ENCODE measurements at places on chromosomes 11 and 22. TPM values are rescaled to one million over a fixed set of nuclear protein-coding genes. Genes with fewer than 3 reads are reported as not detected.

GRCh38 chr11:2381494-2382128 is 4.5 kb downstream of the CD81 start:
- peak overlapping the region; percentile 82 for H3K4me3 ChIP-seq
- peak overlapping the region; percentile 75 for H3K27ac ChIP-seq
- DNase-seq, result no peak
- H3K4me1 ChIP-seq, result peaks cover 49% of the 10 kb centered on the region
- H3K27me3 ChIP-seq, result no peaks in the 10 kb centered on the region

GRCh38 chr11:123404676-123405075 is 25.4 kb upstream of the GRAMD1B start:
- no peaks in the 10 kb centered on the region for H3K36me3 ChIP-seq
- peaks cover 15% of the 10 kb centered on the region for H3K4me1 ChIP-seq
- H3K27me3 ChIP-seq, result peaks cover 7% of the 10 kb centered on the region
- peak overlapping the region; percentile 18 for H3K27ac ChIP-seq
- peak overlapping the region; percentile 6 for H3K4me3 ChIP-seq

- no peak for DNase-seq
- no peak overlapping the region for H3K4me3 ChIP-seq
- no peak overlapping the region for H3K27ac ChIP-seq
Observed at GRCh38 chr11:124829986-124830385, 29.8 kb upstream of the MSANTD2 start.

- H3K4me1 ChIP-seq, result peaks cover 4% of the 10 kb centered on the region
- no peaks in the 10 kb centered on the region for H3K36me3 ChIP-seq
- peak overlapping the region; percentile 55 for H3K4me3 ChIP-seq
- peaks cover 7% of the 10 kb centered on the region for H3K27me3 ChIP-seq
- peak; percentile 35 for DNase-seq
Observed at GRCh38 chr11:45921561-45922424, 663 bp upstream of the LARGE2 start.

Gene CNIH2
- total RNA-seq, result 2.6 TPM

Gene KRTAP5-1
- not detected for total RNA-seq

DNA sequence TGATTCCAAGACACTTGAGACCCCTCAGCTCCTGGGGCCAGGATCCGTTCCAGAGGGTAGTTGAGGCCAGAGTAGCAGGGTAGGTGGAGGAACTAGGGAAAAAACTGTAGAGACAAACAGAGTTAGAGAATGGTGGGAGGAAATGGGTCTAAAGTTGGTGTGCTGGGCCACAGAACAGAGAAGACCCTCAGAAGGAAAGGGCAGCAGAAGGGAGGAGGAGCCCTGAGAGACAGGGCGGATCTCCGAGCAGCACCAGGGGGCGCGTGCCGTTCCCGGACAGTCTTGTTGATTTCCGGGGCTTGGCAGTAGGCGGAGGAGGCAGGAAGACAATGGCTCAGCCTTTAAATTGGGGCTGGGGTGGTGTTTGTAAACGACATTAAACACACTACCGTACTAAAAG is 2.4 kb upstream of the CECR2 start:
- no peak for DNase-seq
- H3K36me3 ChIP-seq, result no peaks in the 10 kb centered on the region
- no peak overlapping the region for H3K27ac ChIP-seq
- H3K4me1 ChIP-seq, result peaks cover 19% of the 10 kb centered on the region
- H3K27me3 ChIP-seq, result peaks cover 52% of the 10 kb centered on the region

DNA sequence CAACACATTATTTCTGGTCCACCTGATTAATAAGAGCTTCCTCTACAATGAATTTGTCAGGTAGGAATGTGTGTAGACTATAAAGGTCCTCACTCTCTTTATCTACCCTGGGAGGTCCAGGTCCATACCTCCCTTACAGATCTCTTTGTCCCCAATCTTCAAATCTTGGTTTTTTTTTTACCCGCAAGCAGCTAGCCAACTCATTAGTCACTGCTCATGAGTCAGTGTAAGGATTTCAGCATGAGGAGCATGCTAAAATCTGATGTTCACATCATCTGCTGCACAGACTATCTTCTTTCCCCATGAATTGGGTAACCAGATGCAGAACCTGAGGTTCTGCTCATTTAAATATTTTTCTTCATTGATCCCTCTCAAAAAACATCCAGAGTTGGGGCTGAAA is 397.0 kb upstream of the ISX start:
- no peaks in the 10 kb centered on the region for H3K36me3 ChIP-seq
- DNase-seq, result no peak
- H3K4me3 ChIP-seq, result no peak overlapping the region
- H3K27ac ChIP-seq, result no peak overlapping the region
- H3K4me1 ChIP-seq, result no peaks in the 10 kb centered on the region

DNA sequence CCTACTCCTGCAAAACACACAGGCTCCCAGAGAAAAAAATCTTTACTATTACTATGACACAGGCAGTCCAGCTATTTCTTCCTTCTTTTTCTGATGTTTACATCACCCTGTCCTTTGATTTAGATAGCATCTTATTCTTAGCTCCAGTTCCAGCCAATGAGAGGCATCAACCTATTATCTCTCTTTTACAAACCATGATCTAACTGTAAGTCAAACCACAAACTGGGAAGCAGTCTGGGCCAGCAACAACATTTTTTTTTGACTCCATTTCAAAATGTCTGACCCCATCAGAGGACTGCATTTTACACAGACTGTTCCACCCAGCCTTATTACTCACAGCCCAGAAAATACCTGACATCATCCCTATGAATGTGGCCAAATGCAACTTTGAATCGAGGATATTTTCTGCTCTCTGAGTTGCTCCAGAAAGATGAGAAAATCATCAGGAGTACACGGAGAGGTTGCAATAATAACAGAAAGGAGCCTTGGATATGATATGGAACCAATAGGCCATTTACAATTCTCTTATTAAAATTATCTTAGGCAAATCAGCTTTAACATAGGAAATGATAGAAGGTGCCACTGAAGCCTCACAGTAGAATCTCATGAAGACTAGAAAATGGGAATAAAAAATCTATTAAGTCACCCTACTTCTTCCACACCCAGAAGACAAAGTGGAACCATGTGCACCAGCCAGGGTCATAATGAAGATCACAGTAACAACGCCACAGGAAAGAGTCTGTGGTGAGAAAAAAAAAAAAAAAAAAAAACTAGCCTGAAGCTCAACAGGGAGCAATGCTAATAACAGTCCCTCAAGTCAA is 21.2 kb downstream of the TBRG1 start:
- H3K27me3 ChIP-seq, result no peaks in the 10 kb centered on the region
- H3K4me3 ChIP-seq, result no peak overlapping the region
- H3K4me1 ChIP-seq, result no peaks in the 10 kb centered on the region
- H3K27ac ChIP-seq, result no peak overlapping the region

DNA sequence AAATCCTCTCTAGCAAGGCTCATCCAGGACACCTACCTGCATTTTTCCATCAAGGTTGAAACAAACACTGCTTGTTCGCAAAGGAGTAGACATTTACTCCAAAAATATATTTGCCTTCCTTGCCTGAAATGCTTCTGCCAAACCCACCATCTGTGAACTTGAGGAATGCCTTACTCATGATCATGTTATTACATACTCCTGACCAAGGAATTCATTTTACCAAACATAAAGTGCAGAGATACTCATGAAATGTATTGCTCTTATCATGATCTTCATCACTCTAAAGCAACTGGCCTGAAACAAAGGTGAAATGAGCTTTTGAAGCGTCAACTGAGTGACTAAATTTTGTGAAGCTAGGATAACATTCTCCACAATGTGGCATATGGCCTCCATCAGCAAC is 243.1 kb upstream of the CCDC179 start:
- H3K27ac ChIP-seq, result no peak overlapping the region
- no peak for DNase-seq
- no peaks in the 10 kb centered on the region for H3K36me3 ChIP-seq
- H3K4me3 ChIP-seq, result no peak overlapping the region

Gene WT1
- not detected for total RNA-seq

- peak overlapping the region; percentile 87 for H3K27ac ChIP-seq
- H3K4me3 ChIP-seq, result no peak overlapping the region
- no peaks in the 10 kb centered on the region for H3K36me3 ChIP-seq
- DNase-seq, result no peak
- no peaks in the 10 kb centered on the region for H3K27me3 ChIP-seq
- H3K4me1 ChIP-seq, result peaks cover 10% of the 10 kb centered on the region
Observed at GRCh38 chr11:65471447-65471891, 27.4 kb upstream of the MALAT1 start.

DNA sequence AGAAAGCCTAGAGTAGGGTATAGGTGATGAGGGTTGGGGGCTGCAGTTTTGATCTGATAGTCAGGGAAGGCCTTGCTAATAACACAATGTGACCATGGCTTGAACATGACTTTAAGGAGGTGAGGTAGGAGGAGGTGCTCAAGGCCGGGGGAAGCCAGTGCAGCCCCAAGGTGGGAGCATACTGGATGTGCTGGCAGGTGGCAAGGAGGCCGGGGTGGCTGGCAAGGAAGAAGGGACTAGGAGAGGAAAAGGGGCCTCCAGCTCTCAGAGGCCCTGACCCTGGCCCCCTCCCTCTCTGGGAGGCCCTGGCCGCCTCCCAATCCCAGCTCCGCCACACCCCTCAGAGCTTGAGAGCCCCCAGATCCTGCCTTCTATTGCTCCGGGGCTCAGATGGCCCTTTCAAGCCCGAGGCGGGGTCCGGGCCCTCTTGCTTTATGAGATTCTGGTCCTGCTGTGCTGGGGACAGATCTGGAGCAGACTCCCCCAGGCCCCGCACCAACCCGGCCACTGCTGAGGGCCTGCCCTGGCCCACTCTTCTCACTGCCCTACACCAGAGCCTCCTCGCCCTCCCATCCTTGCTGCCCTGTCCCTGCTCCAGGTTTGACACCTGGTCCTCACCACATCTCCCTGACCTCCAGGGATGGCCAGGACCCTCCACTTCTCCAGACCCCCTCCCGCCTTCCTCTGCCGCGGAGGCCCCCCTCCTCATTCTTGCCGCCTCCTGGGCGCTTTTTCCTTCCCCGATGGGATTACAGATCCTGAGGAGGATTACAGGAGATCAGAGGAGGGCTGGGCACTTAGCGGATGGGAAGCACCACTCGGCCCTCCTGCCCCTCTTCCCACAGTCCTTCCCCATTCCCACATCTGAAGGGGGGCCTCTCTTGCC is 1.8 kb downstream of the PITPNM1 start:
- H3K4me1 ChIP-seq, result peaks cover 33% of the 10 kb centered on the region
- H3K27ac ChIP-seq, result peak overlapping the region; percentile 6
- peak overlapping the region; percentile 74 for H3K4me3 ChIP-seq
- DNase-seq, result no peak
- H3K36me3 ChIP-seq, result peaks cover 8% of the 10 kb centered on the region

DNA sequence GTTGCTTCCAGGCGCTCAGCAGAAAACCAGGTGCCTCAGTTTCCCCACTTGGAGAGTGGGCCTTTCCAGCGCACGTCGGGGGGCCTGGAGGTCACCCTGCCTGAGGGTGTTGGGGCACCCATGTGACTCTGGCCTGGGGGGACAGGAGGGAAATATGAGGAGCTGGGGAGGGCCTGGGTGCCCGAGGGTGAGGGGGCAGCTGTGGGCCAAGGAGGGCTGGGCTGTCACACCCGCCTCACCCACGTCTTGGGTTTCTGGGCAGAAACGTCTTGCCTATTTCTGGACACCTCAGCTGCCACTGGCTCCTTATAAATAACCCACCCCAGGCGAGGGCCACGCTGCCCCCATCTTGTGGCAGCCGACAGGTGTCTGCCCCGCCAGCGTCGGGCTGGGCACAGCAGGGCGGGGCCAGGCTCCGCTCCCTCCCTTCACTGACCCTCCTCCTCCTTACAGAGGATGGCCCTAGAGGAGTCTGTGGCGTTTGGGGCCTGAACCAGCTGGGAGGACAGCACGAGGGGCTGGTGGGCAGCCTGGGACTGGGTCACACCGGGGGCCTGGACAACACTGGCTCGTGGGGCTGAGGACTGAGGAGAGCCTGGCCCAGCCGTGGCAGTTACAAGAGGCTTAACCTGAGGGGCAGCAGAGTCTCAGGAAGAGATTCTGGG is 1.5 kb downstream of the TNNT3 start:
- H3K36me3 ChIP-seq, result no peaks in the 10 kb centered on the region
- no peak overlapping the region for H3K4me3 ChIP-seq
- DNase-seq, result no peak
- H3K27me3 ChIP-seq, result peaks cover 8% of the 10 kb centered on the region

GRCh38 chr11:64874308-64875240 is 3.8 kb downstream of the EHD1 start:
- peaks cover 13% of the 10 kb centered on the region for H3K36me3 ChIP-seq
- H3K27ac ChIP-seq, result peak overlapping the region; percentile 99
- no peaks in the 10 kb centered on the region for H3K27me3 ChIP-seq
- peak overlapping the region; percentile 99 for H3K4me3 ChIP-seq
- DNase-seq, result no peak
- H3K4me1 ChIP-seq, result peaks cover 69% of the 10 kb centered on the region
